ENCODE measurements at places on chromosomes 6 and 20.

GRCh38 chr6:135474362-135474761 is 23.2 kb downstream of the AHI1 start:
- no peak for DNase-seq

- DNase-seq, result peak; percentile 68
Observed at GRCh38 chr20:35269055-35269781, 8.7 kb downstream of the MMP24OS start.

DNA sequence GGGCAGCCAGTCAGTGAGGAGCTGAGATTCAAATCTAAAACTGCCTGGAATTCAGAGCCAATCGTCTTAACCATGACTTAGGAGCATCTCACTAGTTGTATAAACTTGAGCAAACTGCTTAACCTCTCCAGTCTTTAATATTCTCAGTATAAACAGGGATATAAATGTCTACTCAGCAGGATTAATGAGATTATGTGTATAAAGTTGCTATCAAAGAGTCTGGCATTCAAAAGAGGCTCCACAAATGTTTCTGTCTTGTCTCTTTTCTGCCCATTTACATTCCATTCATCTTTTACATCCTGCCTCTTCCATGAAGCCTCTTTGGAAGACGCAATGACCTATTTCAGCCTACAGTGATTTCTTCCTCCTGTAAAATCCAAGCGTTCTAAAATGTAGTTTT is 66.9 kb downstream of the BLOC1S5 start:
- no peak for DNase-seq

GRCh38 chr20:11573507-11573906 is 344.2 kb upstream of the BTBD3 start:
- no peak for DNase-seq

DNA sequence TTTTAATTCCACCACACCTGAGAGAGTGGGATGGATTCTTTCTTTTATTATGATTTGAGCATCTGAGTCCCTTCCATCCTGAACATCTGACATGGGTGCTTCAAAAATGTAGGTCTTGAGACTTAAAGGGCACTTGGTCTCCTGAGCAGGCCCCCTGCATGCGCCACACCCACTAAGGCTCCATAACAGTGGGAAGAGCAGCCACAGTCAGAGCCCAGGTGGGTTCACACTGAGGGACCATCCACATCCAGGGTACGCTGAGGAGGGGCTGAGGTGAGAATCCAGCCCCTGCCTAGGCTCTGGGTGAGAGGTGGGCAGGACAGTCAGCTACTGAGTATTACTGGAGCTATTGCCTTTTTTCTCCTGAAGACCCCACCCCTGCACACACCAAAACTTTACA is 42.7 kb downstream of the HLA-A start:
- no peak for DNase-seq

GRCh38 chr6:119541132-119541905 is 191.8 kb upstream of the MAN1A1 start:
- no peak for DNase-seq

GRCh38 chr20:3557237-3557785 is 86.5 kb downstream of the ATRN start:
- no peak for DNase-seq

- no peak for DNase-seq
Observed at GRCh38 chr20:63024573-63025392, 18.0 kb upstream of the BHLHE23 start.

- no peak for DNase-seq
Observed at GRCh38 chr20:63612276-63612931, 14.5 kb downstream of the GMEB2 start.

DNA sequence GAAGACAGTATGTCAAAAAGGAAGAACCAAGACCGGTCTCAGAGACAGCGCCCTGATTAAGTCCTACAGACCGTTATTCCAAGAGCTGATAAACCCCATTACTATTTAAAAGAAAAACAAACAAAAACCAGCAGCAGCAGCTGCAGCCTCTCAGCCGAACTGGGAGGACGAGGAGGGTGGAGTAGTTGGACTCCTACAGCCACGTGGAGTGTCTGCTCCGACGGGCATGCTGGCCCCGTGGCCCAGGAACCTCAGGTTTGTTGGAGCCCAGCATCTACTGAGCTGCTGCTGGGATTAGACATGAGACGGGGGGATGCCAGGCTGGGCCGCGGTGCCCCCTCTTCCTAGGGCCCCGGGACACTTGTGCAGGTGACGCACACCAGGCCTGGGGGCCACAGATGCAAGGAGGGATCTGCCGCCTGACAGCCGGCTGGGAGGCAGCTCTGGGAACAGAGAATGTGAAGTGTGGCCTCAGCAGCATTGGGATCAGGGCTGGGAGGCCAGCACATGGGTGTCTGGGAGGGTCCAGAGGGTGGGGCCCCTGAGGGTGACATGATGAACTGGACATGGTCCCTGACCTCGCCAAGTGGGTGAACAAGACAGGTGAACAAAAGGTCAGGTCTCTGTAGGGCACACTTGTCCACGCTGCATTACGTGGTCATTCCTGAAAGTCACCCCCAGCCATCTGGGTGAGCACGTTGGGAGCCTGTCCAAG is 2.9 kb upstream of the ZBTB46 start:
- DNase-seq, result no peak

GRCh38 chr20:37729909-37730308 is 36.1 kb downstream of the CTNNBL1 start:
- no peak for DNase-seq

- DNase-seq, result no peak
Observed at GRCh38 chr20:35539756-35540212, 2.1 kb upstream of the ERGIC3 start.

GRCh38 chr20:35515949-35516645 is 13.4 kb downstream of the C20orf173 start:
- no peak for DNase-seq

GRCh38 chr6:1940381-1940780 is 305.0 kb downstream of the GMDS start:
- no peak for DNase-seq
